ENCODE measurements at places on chromosomes 3 and 15. TPM values are rescaled to one million over a fixed set of nuclear protein-coding genes. Genes with fewer than 3 reads are reported as not detected.

DNA sequence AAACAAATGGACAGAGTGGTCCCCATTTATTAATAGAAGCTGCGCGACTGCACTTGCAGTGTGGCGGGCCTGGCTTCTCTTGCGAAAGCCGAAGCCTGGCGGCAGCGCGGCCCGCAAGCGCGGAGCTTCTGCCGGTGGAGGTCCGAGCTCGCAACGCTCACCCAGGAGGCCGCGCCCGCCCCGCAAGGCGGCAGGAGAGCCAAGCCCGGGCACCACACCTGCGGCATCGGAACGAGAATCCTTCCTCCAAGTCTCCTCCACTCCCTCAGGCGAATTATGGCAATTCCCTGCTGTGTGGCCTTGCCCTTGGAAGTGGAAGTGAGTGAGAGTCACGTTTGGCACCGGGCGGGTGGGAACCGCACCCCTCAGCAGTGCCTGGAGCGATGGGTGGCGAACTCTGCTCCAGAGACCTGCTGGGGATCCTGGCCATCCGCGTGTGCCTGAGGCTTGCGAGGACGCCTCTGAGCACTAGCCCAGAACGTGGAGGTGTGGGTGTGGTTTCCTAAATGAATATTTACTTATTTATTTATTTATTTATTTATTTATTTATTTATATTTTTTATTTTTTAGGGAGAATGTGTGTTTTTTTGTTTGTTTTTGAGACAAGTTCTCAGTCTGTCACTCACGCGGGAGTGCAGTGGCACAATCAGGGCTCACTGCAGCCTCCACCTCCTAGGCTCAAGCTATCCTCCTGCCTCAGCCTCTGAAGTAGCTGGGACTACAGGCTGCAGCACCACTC lies 133.7 kb upstream of the UBE2E1 start:
- peaks cover 9% of the 10 kb centered on the region for H3K4me1 ChIP-seq
- DNase-seq = no peak
- H3K36me3 ChIP-seq = no peaks in the 10 kb centered on the region
- H3K27ac ChIP-seq = no peak overlapping the region
- H3K4me3 ChIP-seq = no peak overlapping the region
- H3K27me3 ChIP-seq = no peaks in the 10 kb centered on the region

- no peak overlapping the region for H3K4me3 ChIP-seq
- H3K27me3 ChIP-seq = no peaks in the 10 kb centered on the region
- no peaks in the 10 kb centered on the region for H3K36me3 ChIP-seq
- no peak for DNase-seq
- no peaks in the 10 kb centered on the region for H3K4me1 ChIP-seq
These were observed 94.7 kb downstream of the SAMMSON start for GRCh38 chr3:70094197-70094596.

- 0 out of 2 replicates have a peak, but pooled peaks cover 1% of the 10 kb centered on the region for H3K36me3 ChIP-seq
- H3K27me3 ChIP-seq = no peaks in the 10 kb centered on the region
- H3K4me1 ChIP-seq = no peaks in the 10 kb centered on the region
- no peak overlapping the region for H3K27ac ChIP-seq
- DNase-seq = no peak
- H3K4me3 ChIP-seq = no peak overlapping the region
These were observed 13.6 kb downstream of the SATB1 start for GRCh38 chr3:18411541-18411940.

DNA sequence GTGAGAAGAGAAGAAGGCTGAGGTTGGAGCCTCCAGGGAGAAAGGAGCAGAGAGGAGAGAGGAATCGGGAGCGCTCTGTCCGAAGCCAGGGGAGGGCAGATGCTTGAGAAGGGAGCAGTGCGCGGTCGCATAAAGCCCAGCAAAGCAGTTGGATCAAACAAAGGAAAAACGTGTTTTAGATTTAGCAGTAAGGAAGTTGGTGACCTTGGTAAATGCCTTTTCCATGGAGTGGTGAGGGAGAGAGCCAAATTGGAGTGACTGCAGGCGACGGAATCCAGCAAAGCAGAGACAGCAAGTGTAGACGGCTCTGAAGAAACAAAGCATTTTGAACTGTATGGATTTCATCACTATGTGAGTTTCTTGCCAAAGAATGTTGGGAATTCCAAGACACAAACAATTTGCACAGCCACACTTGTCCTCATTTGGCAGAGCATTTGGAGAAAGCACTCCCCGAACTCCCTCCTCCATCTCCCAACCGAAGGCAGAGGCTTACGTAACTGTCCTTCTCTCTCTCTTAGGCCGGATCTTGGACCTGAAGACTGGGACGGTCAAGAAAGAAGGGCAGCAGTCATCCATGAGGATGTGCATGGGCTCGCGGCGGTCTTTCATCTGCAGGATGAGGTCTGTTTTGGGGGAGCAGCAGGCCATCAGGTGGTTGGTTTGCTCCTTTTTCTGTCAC lies 103.6 kb downstream of the ARNT2 start:
- peak; percentile 96 for DNase-seq
- H3K27me3 ChIP-seq = no peaks in the 10 kb centered on the region
- peaks cover 14% of the 10 kb centered on the region for H3K36me3 ChIP-seq
- H3K4me3 ChIP-seq = no peak overlapping the region
- H3K4me1 ChIP-seq = peaks cover 23% of the 10 kb centered on the region

DNA sequence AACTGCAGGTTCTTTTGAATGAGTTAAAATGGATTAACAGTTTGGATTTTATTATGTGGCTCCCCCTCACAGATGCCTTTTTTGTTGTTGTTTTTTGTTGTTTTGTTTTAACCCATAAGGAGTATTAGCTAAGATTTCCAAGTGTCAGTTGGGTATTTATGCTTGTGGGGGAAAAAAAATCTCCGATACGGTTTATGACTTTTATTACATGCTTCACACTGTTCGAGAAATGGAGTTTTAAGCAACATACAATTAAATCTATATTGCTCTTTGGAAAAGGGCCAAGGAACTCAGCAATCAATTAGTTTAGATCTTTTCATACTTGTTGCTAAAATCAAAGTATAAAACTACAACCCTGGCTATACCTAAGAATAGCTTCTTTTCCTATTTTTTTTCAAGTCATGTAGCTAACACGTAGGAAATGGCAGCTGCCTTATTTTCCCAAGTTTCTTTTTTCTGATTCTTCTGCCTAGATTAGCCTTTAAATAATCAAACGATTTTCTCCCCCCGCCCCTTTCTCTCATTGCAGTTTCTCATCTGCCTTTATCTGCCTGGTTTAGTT lies 16.0 kb downstream of the NR2F2 start:
- peaks cover 49% of the 10 kb centered on the region for H3K4me1 ChIP-seq
- H3K27ac ChIP-seq = peak overlapping the region; percentile 88
- H3K4me3 ChIP-seq = peak overlapping the region; percentile 24
- H3K27me3 ChIP-seq = no peaks in the 10 kb centered on the region
- DNase-seq = no peak

GRCh38 chr15:33028495-33028894 lies 166.0 kb downstream of the FMN1 start:
- H3K4me1 ChIP-seq = peaks cover 16% of the 10 kb centered on the region
- H3K4me3 ChIP-seq = no peak overlapping the region
- no peaks in the 10 kb centered on the region for H3K36me3 ChIP-seq
- DNase-seq = peak; percentile 37

DNA sequence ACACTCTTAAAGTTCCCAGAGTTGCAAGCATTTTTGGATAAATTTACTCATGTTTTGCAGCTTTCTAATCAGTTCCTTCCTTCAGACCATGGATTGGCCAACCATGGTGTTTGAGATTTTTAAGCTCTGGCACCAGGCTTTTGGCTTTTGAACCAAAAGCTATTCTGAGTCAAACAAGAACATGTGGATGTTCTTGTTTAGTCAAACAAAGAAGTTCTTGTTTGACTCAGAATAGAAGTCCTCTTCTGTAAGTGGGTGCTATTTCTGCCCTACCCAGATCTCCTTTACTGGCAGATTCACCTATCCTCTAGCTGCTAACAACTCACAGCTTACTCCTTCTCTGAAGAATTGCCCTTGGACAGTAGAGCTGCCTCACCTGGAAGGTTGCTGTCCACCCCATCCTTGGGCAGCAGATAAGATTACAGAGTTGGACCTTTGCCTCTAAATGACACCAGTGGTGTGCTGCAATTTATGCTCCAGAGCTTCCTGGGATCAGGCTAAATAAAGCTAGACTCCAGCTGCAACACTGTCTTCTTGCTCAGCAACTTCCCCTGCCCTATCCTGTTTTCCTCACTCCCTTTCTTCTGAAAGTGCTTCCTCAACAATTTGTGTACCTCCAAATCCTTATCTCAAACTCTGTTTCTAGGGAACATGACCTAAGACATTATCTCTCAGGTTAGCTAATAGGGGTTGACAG lies 65.6 kb downstream of the COL6A6 start:
- peaks cover 2% of the 10 kb centered on the region for H3K27me3 ChIP-seq
- no peaks in the 10 kb centered on the region for H3K36me3 ChIP-seq
- no peak overlapping the region for H3K27ac ChIP-seq
- DNase-seq = no peak
- H3K4me1 ChIP-seq = no peaks in the 10 kb centered on the region
- no peak overlapping the region for H3K4me3 ChIP-seq

GRCh38 chr15:85073556-85074194 lies 92.0 kb downstream of the PDE8A start:
- peaks cover 3% of the 10 kb centered on the region for H3K4me1 ChIP-seq
- peak; percentile 42 for DNase-seq
- no peak overlapping the region for H3K4me3 ChIP-seq

- H3K36me3 ChIP-seq = peaks cover 4% of the 10 kb centered on the region
- H3K4me1 ChIP-seq = peaks cover 14% of the 10 kb centered on the region
- H3K4me3 ChIP-seq = peak overlapping the region; percentile 97
- DNase-seq = no peak
These were observed 408 bp downstream of the WDR82 start for GRCh38 chr3:52277972-52278509.

GRCh38 chr3:153273767-153274435 lies 111.9 kb downstream of the RAP2B start:
- H3K4me1 ChIP-seq = peaks cover 2% of the 10 kb centered on the region
- no peaks in the 10 kb centered on the region for H3K36me3 ChIP-seq
- no peak overlapping the region for H3K27ac ChIP-seq

DNA sequence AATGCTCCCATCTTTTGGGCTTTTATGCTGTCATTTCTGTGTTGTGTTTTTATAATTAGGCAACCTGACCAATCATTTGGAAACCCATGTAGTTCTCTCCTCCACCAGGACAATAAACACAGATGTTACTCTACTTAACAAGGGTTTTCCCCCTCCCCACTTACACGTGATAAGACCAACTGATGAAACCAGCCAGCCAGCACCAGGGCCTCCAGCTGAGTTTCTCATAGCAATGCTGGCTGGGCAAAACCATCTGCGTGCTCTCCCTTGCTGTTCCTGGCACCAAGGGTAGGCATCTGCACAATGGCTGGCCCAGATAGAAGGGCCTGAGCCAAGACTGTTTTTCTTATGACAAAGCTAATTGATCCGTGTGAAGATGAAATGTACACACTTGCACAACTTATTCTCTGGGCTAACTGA lies 310.4 kb downstream of the PLCL2 start:
- no peak overlapping the region for H3K4me3 ChIP-seq
- no peaks in the 10 kb centered on the region for H3K36me3 ChIP-seq

- H3K27me3 ChIP-seq = no peaks in the 10 kb centered on the region
- H3K4me1 ChIP-seq = peaks cover 3% of the 10 kb centered on the region
- H3K36me3 ChIP-seq = no peaks in the 10 kb centered on the region
- DNase-seq = peak; percentile 47
- H3K4me3 ChIP-seq = no peak overlapping the region
These were observed 87.6 kb downstream of the DPH6 start for GRCh38 chr15:35458176-35458856.

GRCh38 chr3:7693976-7694375 lies 807.6 kb upstream of the LMCD1 start:
- H3K36me3 ChIP-seq = no peaks in the 10 kb centered on the region
- no peak overlapping the region for H3K4me3 ChIP-seq
- no peak for DNase-seq
- H3K27me3 ChIP-seq = no peaks in the 10 kb centered on the region
- H3K4me1 ChIP-seq = no peaks in the 10 kb centered on the region

DNA sequence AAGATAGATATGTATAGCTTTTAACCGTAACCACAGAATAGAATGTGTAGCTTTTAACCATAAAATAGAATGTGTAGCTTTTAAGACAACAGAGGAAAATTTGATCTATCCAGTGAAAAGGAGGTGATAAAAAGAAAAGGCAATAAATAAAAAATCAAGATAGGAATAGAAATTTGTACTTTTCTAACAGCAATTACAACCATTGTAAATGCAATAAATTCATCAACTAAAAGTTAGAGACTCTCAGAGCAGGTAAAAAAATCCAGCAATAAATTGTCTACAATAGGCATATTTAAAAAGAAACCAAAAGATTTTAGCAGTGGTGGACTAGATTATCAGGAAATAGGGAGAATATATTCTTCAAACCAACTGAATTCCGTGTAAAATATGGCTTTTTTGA lies 63.8 kb upstream of the ABHD2 start:
- H3K4me3 ChIP-seq = no peak overlapping the region
- no peak for DNase-seq
- no peak overlapping the region for H3K27ac ChIP-seq

Gene INO80
- 13.3 TPM for total RNA-seq

Gene CGNL1
- total RNA-seq = under 0.01 TPM

Gene GLDN
- under 0.01 TPM for total RNA-seq

Gene TRPM7
- 49.4 TPM for total RNA-seq

Gene CAND2
- total RNA-seq = 2.9 TPM

Gene GOLGA8N
- total RNA-seq = 0.83 TPM

Gene ALS2CL
- 1.4 TPM for total RNA-seq

Gene MORC1
- total RNA-seq = not detected
